CD4-positive, alpha-beta T cell treated with Interleukin-4 for 4 hours (primary cell): ENCODE measurements at places on chromosomes 6 and 20.

DNA sequence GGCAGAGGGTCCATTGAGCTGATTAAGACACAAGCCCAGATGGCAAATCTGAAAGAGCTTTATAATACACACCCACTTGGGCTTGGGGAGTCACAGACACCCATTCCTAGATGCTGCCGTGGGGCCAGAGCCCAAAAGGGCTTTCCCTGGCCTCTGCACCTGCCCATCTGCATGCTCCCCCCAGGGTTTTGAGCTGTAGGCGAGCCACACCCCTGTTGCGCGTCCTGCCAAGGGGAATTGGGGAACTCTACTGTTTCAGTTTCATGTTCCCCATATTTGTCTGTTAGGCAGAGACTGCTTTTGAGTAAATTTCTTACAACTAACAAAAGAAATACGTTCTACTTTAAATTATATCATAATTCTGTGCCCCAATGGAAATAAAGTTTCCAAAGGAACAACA, 52.9 kb upstream of the FNDC1 start:
- no peak for DNase-seq

DNA sequence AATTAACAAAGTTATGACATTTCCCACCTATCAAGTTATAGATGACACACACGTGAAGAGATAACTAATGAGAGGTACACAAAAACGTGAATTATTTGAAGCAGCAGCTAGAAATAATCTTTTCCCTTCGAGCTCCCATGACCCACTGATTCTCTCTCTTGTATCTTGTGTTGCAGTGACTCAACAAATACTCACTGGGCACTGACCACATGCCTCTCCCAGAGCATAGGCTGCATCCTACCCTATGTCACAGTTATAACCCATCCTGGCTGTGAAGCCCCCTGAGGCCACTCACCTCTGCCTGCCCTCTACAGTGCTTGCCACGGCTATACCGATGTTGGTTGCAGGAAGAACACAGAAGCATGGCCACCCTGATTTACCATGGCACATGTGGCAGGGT, 91.8 kb downstream of the INSM1 start:
- no peak for DNase-seq

- peak; percentile 61 for DNase-seq
Observed at GRCh38 chr6:46652603-46653438, at the start of the genes CYP39A1 and SLC25A27. CYP39A1 (minus strand) TSS chr6:46652818; CDS start chr6:46652582, 236 bp downstream. SLC25A27 (plus strand) TSS chr6:46652975; CDS start chr6:46653193, 218 bp downstream.

GRCh38 chr6:169646906-169647567, 54.8 kb downstream of the WDR27 start:
- DNase-seq: no peak

DNA sequence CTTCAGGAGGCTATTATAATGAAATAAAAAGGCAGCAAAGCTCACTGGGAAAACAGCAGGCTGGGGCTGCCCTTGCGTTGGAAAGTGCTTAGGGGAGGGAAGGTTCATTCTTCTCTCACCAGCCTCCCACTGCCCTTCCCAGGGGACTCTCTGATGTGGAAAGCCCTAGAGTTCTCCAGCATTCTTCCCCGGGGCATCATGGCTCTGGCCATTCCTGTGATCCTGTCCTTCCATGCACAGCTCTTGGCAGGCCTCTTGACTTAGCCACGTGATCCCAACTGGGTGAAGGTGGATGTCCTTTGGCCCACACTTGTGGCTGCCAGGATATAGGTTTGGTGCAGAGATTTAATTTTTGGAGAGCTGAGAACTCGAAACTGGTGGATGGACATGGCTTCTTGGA, 58.0 kb upstream of the ZNF831 start:
- DNase-seq: no peak

DNA sequence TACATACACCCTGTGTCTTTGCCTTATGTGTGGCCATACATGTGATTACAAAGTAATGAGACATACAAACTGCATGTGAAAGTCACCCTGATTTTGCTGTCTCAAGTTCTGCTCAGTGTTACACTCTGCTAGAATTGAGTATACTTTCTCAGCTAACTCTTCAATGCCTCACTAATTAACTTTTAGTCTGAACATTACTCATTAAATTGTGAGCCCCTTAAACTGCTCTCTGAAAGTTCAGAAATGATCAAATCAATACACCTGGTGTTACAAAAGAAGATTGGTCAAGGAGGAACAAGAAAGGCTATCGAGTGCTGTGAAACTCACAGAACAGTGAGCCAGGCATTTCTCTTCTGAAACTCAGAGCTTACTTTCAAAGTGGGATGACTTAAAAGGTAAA, 71.3 kb downstream of the MKKS start:
- DNase-seq: no peak

- DNase-seq: no peak
Observed at GRCh38 chr6:29487660-29488059, at the start of gene MAS1L. MAS1L (minus strand) TSS chr6:29487956; CDS start chr6:29487902, 54 bp downstream.

DNA sequence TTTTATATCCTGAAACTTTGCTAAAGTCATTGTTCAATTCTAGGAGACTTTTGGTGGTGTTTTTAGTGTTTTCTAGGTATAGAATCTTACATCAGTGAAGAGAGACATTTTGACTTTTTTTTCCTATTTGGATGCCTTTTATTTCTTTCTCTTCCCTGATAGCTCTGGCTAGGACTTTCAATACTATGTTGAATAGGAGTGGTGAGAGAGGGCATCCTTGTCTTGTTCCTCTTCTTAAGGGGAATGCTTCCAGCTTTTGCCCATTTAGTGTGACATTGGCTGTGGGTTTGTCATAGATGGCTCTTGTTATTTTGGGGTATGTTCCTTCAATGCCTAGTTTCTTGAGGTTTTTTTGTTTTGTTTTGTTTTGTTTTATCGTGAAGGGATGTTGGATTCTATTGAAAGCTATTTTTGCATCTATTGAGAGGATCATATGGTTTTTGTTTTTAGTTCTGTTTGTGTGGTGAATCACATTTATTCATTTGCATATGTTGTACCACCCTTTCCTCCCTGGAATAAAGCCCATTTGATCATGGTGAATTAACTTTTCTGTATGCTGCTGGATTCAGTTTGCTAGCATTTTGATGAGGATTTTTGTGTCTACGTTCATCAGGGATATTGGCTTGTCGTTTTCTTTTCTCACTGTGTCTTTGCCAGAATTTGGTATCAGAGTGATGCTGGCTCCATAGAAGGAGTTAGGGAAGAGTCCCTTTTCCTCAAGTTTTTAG, 540.1 kb upstream of the FLRT3 start:
- DNase-seq: no peak

GRCh38 chr6:125300992-125301434, 754 bp downstream of the HDDC2 start:
- DNase-seq: no peak

DNA sequence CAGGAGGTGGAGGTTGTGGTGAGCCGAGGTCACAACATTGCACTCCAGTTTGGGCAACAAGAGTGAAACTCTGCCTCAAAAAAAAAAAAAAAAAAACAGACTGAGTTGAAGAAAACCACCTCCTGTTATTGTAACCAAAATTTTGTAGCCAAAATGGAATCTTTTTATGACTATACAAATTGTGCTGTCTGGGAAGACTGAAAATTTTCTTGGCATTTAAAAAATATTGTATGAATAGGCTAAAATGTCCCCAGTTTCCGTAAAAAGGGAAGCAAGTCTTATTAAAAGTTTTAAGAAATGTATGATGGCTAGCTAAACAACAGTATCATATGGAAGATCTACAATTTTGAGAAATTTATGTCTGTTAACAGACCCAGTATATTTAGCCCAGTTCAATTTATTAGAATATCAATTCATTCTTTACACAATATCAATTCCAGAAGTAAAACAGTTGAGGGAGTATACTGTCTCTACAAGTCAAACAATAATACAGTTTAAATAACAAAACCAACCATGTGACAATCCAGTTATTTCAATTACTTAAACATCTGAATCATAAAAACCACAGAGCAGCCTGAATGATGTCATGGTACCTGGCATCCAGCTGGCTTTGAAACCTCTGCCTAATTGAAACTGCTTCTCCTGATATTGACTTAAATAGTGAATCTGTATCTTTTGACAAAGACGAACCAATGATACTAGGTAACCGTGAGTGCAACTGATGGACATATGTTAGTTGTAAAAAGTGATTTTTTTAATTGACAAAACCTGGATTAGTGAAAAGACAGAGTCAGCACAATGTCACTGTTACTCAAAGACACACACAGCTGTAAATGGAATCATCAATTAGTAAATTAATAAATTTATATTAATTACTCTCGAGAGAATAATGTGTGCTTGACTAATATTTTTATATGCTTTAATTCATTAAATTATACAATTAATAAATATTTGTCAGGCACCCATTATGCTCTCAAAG, 166.6 kb upstream of the MARCKS start:
- no peak for DNase-seq

GRCh38 chr6:9745476-9745875, 669.4 kb downstream of the TFAP2A start:
- DNase-seq: no peak

- DNase-seq: no peak
Observed at GRCh38 chr20:10673176-10673841, 490 bp downstream of the JAG1 start.

GRCh38 chr6:1703091-1703855, 93.6 kb downstream of the FOXC1 start:
- DNase-seq: no peak

DNA sequence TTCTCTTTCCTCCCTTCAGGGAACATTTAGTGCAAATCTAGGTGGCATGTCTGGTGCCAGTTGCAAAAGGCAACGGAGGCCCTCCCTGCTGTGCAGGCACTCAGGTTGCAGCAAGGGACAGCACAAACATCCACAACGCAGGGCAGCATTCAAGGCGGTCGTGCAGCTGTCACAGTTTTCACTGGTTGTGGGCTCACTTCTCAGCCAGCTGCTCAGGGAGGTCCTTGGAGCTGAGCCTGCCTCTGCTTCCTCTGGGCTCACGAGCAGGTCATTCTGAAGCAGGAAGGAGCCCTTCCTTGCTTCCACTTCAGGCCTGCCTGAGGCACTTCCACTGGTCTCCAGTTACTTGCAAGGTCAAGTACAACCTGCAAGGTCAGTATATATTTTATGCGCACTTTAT, 3.8 kb upstream of the NPEPL1 start:
- DNase-seq: no peak

DNA sequence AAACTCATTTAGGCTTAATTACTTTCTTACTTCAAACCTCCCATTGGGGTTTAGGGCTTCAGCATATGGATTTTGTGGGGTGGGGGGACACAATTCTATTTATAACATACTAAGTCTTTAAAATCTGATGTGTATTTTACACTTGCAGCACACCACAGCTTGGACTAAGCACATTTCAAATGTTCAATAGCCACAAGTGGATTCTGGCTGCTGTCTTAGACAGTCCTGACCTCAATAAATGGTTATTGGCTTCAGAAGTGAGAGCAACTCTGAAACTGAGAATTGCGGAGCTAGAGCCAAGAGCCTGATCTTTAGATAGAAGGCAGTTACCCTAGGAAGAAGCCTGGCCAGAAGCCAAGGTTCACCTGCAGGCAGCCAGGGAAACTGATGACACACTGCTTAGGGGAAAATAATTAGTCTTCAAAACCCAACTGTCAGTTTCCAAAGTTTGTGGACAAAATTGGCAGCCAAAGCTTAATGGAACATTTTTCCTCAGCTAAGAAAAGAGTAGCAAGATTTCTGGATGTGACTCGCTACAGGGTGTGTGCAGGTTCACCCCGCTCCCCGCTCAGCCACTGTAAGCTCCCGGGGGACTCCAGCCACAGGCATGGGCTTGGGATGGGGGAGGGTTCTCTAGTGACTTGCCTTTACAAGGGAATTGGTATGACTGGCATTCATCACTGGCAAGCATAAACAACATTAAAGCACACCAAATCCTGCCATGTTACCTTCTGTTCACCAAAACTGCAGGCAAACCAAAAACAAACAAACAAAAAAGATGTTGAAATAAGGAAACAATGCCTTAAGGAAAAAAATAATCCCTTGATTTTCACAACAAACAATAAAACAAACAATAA, 219.8 kb downstream of the TFAP2A start:
- DNase-seq: no peak

DNA sequence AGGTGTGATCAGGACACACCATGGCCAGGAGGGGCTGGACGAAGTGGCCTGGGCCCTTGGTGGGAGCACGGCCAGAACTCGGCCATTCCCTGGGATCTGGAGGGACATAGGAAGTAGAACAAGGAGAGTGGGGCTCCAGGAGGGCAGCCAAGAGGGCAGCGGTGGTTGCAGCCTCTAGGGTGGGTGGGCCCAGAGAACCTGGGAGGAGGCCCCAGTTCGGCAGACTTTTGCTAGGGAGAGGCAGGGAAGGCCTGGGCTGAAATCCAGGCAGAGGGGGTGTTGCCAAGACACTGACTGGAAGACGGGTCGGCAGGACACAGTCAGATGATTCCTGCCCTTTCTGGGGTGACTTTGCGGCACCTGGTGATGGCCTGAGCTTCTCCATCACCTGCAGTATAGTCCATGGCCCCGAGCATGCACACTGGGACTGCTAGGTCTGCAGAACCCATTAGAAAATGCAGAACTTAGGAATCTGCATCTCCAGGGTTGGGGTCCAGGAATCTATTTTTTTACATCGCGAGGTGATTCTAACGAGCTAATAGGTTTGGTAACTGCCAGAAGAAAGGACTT, 224.8 kb downstream of the SYNDIG1 start:
- no peak for DNase-seq

GRCh38 chr20:44990425-44990824, 24.1 kb downstream of the STK4 start:
- DNase-seq: peak; percentile 32

- DNase-seq: no peak
Observed at GRCh38 chr20:57408131-57408530, 16.9 kb downstream of the RBM38 start.

DNA sequence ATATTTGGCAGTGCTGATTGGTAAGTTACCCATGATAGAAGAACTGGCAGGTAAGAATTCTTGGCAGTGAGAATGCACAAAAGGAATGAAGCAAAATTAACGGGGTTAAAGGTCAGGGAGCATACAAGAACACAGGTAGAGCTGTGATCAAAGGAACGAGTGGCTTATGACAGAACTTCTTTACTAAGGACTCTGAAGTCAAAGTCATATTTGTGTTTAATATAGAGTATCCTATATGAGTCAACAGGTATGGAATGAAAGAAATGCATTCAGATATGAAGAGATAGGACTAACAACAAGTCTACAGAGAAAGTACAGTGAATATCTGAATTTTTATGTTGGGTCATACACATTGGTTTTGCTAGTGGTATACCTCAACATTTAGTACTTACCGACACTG, 209.0 kb upstream of the CITED2 start:
- no peak for DNase-seq

DNA sequence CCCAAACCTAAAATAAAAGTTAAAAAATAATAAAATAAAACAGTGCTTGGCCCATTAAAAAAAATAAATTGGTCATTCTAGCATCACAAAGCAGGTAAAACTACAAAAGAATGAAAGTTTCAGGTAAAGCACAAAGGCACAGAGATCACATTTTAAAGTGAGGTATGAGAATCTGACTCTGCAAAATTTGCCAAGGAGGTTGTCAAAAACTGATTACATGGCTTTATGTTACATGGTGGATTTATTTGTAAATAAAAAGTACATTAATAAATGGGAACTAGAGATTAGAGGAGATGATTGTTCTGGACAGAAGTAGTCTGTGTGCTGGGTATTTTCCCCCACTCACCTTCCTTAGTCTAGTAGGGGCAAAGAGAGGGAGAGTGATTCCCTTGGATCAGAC, 24.2 kb upstream of the ATXN1 start:
- DNase-seq: no peak

GRCh38 chr20:48695255-48695654, 132.5 kb downstream of the PREX1 start:
- DNase-seq: no peak
